ENCODE measurements at places on chromosomes 1 and 21. TPM values are rescaled to one million over a fixed set of nuclear protein-coding genes. Genes with fewer than 3 reads are reported as not detected.

ZNF593OS gene
- 1.1 TPM for polyA plus RNA-seq

ZNF683 gene
- not detected for polyA plus RNA-seq

GRCh38 chr1:117605164-117605773, 579 bp upstream of the TENT5C start:
- no peak for DNase-seq
- H3K36me3 ChIP-seq: peaks cover 12% of the 10 kb centered on the region
- peak overlapping the region; percentile 96 for H3K27ac ChIP-seq
- peak overlapping the region; percentile 98 for H3K4me3 ChIP-seq

PTPRF gene
- not detected for polyA plus RNA-seq

GRCh38 chr1:75770761-75771160, 15.3 kb upstream of the RABGGTB start:
- no peaks in the 10 kb centered on the region for H3K27me3 ChIP-seq
- H3K36me3 ChIP-seq: no peaks in the 10 kb centered on the region
- no peak for DNase-seq
- no peak overlapping the region for H3K27ac ChIP-seq
- no peak overlapping the region for H3K4me3 ChIP-seq
